ENCODE measurements at places on chromosomes 16 and 17.

DNA sequence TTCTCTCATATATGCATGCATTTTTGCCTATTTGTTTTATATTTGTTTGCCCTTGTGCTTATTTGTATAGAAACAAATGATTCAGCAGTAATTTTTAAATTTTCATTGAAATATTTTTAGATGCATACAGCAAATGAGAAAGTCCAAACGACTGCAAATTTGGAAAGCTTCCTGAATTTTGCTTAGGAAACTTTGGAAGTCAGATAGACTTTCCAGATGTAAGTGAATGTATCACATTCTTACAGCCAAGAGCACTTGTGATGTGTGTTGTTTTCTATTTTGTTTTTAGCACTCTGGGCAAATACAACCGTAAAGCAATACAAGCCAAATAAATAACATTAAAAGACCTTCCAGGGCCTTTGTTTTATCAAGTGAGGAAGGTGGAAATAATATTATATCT lies 680.8 kb upstream of the CDH8 start:
- no peak for DNase-seq

DNA sequence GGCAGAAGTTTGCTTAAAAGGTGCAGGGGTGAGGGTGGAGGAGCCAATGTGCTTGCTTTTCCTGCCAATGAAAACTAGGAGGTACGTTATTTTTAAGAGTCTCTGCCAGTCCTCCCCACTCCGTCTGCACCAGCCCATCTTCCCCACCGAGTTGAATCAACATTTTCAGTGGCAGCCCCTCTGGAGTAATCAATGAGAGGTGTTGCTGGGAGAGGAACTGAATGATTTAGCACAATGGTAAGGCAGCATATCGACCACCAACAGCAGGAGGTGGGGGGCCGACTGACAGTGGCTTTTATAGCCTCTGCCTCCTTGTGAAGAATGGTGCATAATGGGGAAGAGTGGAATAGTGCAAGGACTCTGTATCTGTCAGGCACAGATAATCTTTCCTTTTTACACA lies 1465.0 kb upstream of the GOT2 start:
- no peak for DNase-seq

DNA sequence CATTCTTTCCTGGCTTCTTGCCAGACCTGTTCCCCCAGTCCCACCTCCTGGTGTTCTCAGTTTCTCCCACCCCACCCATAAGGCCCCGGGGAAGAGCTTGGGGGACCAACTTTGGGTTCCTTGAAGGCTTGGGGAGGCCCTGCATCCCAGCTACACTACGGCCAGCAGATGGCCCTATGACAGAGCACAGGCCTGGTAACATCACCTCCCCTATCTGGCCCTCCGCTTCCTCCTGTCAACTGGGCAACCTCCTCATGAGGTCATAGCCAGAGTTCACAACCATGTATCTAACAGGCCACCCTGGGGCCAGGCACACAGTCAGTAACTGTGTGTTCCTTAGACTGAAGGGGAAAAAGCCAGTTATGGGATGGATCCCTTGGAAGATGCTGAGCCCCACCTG lies 31.4 kb downstream of the MYO15A start:
- no peak for DNase-seq

- no peak for DNase-seq
These were observed 478.3 kb upstream of the ZFHX3 start for GRCh38 chr16:73526011-73526804.

GRCh38 chr16:57616876-57617275 lies 11.6 kb upstream of the ADGRG1 start:
- DNase-seq: no peak

- no peak for DNase-seq
These were observed 13.2 kb downstream of the CMTM3 start for GRCh38 chr16:66617728-66618127.

DNA sequence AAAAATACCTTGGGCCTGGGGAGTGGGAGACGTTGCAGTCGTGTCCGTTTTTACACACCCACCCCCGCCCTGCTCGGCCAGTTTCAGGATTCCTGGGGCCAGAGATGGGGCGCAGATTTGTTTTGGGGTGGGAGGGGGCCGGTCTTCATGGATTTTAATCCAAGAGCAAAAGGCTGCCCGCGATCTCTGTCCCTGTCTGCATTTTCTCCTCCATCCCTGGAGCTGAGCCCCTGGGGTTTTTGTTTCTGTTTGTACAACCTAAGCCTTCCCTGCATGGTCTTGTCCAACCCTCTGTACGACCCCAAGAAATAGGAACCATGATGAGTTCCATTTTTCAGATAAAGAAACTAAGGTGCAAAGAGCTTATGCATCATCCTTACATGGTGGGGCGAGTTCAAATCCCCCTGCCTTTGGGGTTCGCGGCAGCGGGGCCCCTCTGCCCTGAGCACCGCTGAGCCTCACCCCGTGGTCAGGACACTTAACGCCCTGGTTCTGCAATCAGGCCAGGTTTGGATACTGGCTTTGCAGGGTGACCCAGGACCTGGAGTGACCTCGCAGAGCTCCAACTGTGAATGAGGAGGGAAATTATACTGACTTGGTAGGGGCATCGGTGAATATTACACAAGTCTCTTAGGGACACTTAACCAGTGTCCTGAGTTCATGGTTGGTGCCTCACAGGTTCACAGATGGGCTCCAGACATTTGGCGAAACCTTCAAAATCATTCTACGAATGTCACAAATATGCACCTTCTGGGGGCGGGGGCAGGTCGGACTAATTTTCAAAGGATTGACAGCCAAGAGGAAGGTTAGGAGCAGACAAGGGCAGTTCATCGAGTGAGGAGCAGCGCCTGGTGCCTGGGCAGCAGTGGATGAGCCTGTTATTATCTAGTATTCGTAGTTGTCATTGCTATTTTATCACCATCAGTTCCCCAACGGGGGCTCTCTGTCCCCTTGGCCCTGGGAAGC lies 4.1 kb upstream of the FOXF1 start:
- no peak for DNase-seq

DNA sequence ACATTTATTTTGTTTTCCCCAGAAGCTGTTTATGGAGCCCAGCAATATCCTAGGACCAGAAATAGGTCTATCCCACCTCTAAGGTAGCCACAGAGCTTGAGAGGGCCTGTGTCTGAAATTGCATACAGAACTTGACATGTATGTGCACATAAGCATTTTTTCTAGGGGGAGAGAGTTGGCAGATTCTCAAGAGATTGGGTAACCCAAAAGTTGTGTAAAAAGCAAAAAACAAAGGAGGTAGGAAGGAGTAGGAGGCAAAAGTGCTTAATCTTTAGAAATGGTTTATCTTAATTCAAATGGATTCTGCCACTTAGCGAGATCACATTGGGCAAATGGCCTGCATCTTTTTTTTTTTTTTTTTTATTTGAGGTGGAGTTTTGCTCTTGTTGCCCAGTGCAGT lies 3.5 kb downstream of the PLK1 start:
- DNase-seq: no peak

GRCh38 chr16:11182411-11182810 lies 73.6 kb downstream of the SOCS1 start:
- no peak for DNase-seq

GRCh38 chr16:29675811-29676643 lies 3.0 kb upstream of the QPRT start:
- DNase-seq: no peak

GRCh38 chr16:7086822-7087616 lies 245.6 kb upstream of the RBFOX1 start:
- no peak for DNase-seq

- no peak for DNase-seq
These were observed 45.6 kb upstream of the BAHCC1 start for GRCh38 chr17:81349397-81350319.

DNA sequence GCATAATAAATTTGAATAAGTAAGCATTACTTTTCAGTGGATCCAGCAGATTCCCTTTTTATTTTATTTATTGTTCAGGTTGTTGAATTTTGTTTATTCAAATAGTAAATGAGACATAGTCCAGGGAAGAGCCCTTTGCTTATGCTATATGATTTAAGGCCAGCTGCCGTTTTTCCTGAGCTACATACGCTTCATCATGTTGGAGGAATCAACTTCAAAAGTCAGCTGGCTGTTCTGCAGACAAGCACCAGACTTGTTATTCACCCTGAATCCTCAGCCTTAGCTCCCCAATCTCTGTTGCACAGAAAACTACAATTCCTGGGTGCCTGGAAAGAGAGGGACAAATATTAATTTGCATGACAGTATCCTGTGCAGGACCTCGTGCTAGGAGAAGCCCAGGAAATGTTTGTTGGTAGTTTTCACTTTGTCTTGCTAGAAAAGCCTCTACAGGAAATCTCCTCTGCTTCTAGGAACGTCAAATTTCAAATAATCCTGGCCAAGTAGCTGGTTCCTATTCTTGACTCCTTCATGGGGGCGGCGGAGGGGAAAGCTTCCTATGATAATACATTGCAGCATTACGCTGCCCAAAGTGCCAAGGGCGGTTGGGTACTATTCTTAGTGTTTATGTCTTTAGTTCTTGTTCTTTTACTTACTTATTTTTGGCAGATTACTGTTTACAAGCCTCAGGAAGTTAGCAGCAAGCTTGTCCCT lies 101.6 kb downstream of the PRKCA start:
- no peak for DNase-seq

- no peak for DNase-seq
These were observed 50.4 kb upstream of the DNAH9 start for GRCh38 chr17:11547853-11548252.

DNA sequence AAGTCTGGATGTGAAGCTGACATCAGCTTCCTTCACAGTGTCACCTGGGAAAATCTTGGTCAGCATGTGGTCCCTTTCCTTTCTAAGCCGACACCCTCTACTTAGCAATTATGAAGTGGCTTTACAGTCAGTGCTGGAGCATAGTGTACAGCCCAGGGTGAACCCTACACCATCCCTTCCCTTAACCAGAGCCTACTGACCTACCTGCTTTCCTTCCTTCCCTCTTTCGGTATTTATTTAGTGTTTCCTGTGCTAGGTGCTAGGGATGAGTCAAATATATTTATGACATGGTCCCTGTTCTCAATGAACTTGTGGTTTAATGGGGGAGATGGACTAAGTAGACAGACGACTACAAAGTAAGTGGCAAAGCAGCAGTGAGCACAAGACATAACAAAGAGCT lies 77.5 kb downstream of the CDK5R1 start:
- no peak for DNase-seq

DNA sequence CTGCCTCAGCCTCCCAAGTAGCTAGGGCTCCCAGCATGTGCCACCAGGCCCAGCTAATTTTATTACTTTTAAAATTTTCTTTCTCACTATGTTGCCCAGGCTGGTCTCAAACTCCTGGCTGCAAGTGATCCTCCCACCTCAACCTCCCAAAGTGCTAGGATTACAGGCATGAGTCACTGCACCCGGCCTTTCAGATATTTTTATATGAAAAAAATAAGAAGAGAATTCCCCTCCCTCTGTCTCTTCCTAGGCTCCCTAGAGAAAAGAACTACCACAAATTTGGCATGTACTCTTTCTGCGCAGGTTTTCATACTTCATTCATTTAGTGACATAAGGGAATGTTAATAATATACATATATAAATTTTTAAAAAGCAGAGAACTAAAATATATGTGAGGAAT lies 21.7 kb upstream of the SMURF2 start:
- no peak for DNase-seq

- DNase-seq: no peak
These were observed 29.2 kb downstream of the ABCC3 start for GRCh38 chr17:50663812-50664374.

DNA sequence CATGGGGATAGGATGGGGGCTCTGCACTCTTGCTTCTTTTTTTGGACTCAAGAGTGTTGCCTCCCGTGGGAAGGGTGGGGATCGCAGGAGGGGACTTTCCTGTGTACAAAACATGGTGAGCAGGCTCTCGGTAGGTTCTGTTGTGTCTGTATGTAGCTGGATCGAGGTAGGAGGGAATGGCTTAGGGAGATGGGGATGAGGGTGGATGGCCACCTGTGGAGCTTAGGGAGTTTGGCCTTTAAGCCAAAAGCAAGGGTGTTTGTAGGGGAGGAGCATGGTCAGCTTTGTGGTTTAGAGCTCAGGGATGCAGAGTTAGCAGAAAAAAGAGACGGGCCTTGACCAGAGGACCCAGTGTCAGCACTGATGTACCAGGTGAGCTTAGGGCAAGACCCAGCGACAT lies 11.0 kb upstream of the EDC4 start:
- DNase-seq: no peak

- no peak for DNase-seq
These were observed 13.9 kb upstream of the GLIS2 start for GRCh38 chr16:4301968-4302367.

Measured in CD4-positive, CD25-positive, alpha-beta regulatory T cell (primary cell).